ENCODE measurements at places on chromosomes 3 and 15. TPM values are rescaled to one million over a fixed set of nuclear protein-coding genes. Genes with fewer than 3 reads are reported as not detected.

Gene WDR93
- total RNA-seq, result 0.20 TPM

Gene CLDN18
- total RNA-seq, result not detected

Gene OIP5
- total RNA-seq, result 3.2 TPM

Gene CEP19
- total RNA-seq, result 1.3 TPM

Gene TGM5
- 4.1 TPM for total RNA-seq

Gene ABHD5
- 49.0 TPM for total RNA-seq

Gene PLCL2
- 18.6 TPM for total RNA-seq

Gene LSAMP
- 7.9 TPM for total RNA-seq

Gene TJP1
- 76.4 TPM for total RNA-seq

Gene MKRN3
- 0.89 TPM for total RNA-seq

Gene FRMD5
- total RNA-seq, result 0.69 TPM

Gene TRIM42
- total RNA-seq, result not detected

Gene STARD5
- total RNA-seq, result 17.9 TPM

Gene PLA1A
- total RNA-seq, result 0.20 TPM
